Stimulated activated CD4-positive, alpha-beta T cell treated with anti-CD3 and anti-CD28 coated beads, Interleukin-15, amount 100 ng/mL, for 1 hour (primary cell): ENCODE measurements at places on chromosomes 2 and 18.

DNA sequence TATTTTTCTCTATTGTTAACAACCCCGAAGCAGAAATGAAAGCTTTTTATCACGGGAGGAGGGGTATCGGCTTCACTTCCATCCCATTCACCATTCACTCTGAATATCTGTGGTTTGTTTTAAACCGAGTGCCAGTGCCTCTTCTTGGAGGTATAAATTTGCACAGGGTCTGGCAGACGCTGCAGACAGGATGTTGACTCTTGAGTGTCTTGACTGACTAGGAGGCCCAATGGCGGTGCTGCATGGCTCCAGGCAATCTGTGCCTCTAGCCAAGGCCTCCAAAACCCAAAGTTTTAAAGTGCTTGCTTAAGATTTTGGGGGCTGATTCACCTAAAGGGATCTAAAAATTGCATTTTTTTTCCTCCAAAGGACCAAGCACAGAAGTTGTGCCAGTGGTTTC lies 183.8 kb downstream of the LTBP1 start:
- DNase-seq, result no peak

- no peak for DNase-seq
These were observed 153.8 kb downstream of the ASB1 start for GRCh38 chr2:238580486-238580885.

DNA sequence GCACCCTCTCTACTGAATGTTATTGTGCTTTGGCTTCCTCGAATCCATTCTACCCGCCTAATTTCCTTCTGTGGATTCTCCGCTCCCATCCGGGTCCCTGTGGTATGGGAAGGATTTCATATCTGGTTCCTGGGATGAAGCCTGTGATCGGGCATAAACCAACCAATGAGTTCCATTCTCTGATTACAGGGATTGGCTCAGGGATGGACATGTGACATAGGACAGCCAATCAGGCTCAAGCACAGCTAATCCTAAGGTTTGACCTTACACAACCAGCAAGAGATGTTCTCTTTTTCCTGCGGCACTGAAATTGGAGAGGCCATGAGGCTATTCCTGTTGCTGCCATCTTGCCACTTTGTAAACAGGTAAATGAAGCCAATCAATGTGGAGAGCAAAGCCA lies 168.1 kb upstream of the SMAD2 start:
- DNase-seq, result no peak

- DNase-seq, result no peak
These were observed 43.6 kb upstream of the VPS54 start for GRCh38 chr2:64062840-64063239.

DNA sequence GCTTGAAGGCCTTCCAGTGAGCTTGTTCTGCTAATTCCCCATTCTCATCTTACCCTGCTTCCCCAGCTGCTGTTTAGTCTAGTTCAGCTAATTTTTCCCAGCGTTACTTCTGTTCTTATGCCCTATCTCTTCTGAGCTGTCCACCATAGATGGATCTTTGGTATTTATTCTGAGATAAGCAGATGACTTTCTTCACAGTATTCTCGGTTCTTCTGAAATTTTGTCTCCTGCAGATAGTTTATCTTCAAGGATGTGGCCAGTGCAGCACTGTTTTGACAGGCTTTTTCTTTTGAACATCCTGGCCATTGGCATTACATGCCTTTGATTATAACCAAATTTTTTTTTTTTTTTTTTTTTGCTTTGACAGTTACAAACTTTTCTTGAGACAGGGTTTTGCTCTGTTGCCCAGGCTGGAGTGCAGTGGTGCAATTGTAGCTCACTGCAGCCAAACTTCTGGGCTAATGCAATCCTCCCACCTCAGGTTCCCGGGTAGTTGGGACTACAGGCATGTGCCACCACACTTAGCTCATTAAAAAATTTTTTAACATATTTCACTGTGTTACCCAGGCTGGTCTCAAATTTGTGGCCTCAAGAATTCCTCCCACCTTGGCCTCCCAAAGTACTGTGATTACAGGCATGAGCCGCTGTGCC lies 134.2 kb downstream of the WDSUB1 start:
- DNase-seq, result no peak

- no peak for DNase-seq
These were observed 365.0 kb upstream of the TFPI start for GRCh38 chr2:187918996-187919821.

DNA sequence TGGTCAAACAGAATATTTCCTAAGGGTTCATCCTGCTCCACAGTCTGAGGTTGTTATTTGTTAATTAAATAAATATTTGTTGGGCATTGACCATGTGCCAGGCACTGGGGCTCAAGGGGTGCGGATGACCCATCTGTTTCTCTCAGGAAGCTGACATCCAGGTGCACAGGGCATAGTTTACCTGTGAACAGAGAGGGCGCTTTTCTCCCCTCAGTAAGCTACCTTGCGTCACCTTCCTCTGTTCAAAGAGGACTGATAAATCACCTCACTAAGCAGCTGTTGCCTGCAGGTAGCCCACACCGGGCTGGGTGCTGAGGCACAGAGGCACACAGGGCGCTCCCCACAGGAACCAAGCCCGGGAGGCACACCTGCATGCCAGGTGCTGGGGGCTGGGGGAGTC lies 41.6 kb downstream of the SH3RF3 start:
- DNase-seq, result no peak
